SK-N-DZ (cell line): ENCODE measurements at places on chromosomes 4 and X.

DNA sequence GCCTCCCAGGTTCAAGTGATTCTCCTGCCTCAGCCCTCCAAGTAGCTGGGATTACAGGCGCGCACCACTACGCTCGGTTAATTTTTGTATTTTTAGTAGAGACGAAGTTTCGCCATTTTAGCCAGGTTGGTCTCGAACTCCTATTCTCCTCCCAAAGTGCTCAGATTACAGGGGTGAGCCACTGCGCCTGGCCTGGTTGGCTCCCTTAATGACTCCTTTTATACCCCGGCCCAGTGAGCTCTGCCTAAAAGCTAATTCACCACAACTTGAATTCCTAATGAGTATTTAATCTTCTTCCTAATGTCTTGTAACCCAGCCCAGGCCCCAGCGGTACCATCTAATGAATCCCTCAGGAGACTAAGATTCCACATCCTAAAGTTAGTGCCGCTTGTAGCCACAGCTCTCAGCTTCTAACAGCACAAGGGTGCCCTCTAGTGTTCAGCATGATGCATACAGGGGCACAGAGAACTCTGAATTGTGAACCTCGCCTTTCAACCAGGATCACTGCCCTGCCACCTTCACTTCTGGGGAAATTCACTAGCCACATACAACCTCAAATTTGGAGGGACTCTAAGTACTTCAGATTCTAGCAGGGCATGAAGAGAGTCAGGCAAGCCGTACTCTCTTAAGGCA lies 89.5 kb downstream of the OR13H1 start:
- peak; percentile 67 for DNase-seq

DNA sequence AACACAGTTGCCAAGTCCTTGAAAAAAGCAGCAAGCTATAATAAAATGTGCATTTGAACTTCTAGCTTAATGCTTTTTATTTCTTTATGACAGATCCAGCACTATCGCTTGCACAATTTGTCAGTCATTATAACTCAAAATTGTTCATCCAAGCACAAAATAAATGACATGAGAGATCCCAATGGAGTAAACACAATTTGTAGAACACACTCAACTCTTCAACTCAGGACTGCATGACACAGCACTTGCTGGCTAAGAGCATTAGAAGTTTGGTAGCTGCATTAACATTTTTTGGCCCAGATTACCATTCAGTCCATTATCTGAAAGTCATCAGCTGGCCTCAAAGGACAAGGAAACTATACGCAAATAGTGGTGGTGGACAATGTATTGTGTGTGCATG lies 530.1 kb downstream of the INPP4B start:
- no peak for DNase-seq

GRCh38 chrX:154125391-154126040 lies 18.5 kb upstream of the OPN1LW start:
- no peak for DNase-seq

GRCh38 chr4:82758701-82759685 lies 39.6 kb downstream of the SCD5 start:
- no peak for DNase-seq

- DNase-seq = no peak
Measured at GRCh38 chr4:77710059-77710458, 104.4 kb downstream of the CXCL13 start.

- peak; percentile 54 for DNase-seq
Measured at GRCh38 chr4:8260656-8261111, 8.9 kb upstream of the HTRA3 start.

DNA sequence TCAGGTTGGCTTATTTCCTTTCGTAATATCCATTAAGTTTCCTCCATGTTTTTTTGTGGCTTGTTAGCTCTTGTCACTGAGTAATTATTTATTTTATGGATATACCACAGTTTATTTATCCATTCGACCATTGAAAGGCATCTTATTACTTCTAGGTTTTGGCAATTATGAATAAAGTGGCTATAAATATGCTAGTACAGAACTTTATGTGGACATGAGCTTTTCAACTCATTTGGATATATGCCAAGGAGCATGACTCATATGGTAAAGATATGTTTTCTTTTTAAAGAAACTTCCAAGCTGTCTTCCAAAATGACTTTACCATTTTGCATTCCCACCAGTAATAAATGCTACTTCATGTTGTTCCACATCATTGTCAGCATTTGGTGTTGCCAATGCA lies 803.6 kb downstream of the GLUD2 start:
- no peak for DNase-seq

- DNase-seq = peak; percentile 31
Measured at GRCh38 chr4:165326831-165327210, 648 bp upstream of the MSMO1 start.

DNA sequence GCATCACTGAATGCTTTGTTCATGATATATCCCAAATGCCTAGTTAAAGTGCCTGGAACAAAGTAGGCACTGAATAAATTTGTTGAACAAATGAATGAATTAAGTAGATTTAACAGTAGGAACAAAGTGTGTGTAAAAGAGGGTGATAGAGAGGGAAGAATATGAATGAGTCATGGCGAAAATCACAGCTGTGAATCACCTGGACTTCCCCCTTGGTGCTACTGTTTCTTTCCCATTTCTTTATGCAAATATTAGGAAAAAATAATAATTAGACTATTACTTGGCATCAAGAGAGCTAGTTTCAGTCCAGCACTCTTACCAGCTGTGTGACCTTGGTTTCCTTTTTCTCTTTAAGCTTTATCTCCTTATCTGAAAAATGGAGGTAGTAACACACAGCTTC lies 9.2 kb downstream of the SPIN3 start:
- DNase-seq = no peak

DNA sequence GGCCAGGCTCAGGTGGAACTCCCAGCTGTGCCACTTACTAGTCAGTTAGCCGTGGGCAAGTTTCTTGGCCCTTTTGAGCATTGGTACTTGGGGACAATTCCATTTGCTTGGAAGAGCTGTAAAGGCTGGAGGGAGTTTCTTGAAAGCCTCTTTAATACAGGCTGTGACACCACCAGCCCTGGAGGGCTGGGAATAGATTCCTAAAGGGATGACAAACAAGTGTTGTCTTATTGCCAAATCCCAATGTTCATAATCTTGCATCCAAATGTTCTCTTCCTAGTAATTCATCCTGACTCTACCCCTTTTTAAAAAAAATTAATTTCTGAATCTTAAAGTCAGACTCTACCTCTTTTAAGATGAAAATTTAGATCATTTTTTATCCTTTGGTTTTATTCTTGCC lies 14.6 kb upstream of the MED28 start:
- no peak for DNase-seq

- DNase-seq = no peak
Measured at GRCh38 chrX:9957743-9958142, 9.4 kb upstream of the CLDN34 start.

GRCh38 chr4:105150503-105150902 lies 3.8 kb downstream of the TET2 start:
- no peak for DNase-seq

- no peak for DNase-seq
Measured at GRCh38 chr4:110900213-110900769, 277.4 kb upstream of the PITX2 start.

DNA sequence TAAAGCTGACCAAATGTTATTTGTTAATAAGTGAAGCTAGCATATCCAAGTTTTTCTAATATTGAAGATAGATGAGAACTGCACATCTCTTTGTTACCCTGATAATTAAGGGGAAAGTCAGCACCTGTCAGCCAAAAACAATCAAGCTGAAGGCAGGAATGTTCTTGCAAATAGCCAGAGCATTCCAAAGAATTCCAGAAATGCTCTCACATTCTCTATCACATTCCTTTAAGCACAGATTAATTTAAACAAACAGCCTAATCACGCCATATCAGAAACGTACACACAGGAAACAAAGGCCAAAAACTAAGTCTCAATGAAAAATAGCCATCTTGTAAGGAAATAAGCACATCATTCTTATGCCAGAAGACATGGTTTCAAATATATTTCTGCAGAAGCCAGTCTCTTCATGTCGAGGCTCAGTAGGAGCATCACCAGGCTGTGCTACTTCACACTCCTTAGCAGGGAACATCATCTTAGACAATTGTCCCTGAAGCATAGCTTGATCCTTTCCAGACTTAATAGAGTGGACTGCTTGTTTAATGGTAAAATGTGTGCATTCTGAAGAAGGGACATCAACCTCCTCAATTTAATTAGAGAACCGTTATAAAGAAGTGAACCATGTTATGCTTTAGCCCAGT lies 252.9 kb upstream of the TTC29 start:
- no peak for DNase-seq

DNA sequence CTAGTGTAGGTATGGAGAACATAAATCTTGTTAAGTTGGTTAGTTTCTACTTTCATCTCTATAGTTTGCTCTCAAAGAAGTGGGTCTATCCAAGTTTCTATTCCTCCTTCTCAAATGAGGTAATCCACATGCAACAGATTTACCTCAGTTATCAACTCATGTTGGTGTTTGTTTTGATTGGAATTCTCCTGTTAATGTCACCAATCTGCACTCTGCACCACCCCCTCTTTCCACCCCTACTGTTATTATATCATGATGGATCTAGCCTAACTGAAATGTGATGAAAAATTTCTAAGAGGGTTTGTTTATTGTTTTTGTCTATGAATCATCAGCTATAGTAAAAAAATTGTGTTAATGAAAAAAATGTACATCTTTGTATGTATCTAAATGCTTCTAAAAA lies 66.1 kb downstream of the AGTR2 start:
- DNase-seq = no peak

DNA sequence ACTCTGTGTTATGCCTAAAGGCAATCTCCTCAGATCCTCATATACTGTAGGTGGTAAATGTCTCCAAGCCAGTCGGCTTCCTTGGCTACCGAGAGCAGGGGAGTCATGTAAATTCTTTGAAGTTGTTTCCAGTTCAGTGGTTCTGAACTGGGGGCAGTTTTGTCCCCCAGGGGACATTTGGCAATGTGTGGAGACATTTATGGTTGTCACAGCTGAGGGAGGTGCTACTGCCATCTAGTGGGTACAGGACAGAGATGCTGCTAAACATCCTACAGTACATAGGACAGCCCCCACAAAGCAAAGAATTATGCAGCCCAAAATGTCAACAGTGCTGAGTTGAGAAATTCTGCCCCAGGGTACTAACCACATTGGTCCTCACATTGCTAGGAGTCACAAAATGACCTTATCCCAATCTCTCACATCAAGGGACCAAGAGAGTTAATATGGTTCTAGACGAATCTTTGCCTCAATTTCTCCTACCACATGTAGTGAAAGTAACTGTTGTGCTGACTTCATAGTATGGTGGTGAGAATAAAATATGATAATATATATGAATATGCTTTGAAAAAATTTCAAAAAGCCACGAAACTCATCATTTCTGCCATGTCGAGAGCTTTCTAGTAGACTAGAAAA lies 104.4 kb upstream of the ARHGAP24 start:
- DNase-seq = peak; percentile 46

DNA sequence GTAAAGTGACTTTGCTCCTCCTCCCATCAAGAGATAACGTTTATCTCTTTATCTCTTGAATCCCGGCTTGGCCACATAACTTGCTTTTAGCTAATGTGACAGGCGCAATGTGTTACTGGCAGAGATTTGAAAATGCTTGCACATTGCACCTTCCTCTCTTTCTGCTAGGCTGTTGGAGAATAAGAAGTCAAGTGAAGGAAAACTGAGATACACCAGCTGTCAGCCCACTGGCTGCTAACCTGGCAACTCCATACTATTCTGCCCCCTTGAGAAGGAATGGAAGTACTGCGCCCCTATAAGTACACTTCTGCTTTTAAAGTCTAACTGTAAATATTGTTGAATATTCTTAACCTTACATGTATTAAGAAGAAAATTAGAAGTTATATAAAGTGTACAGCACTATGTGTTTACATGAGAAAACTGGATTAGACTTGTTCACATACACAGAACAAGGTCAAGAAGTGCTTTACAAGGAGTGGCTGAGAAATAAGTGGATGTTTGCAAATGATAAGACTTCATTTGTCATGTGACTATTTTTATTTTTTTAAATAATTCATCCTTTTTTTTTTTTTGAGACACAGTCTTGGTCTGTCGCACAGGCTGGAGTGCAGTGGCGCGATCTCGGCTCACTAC lies 424.5 kb upstream of the CTSO start:
- no peak for DNase-seq

- DNase-seq = no peak
Measured at GRCh38 chrX:154040307-154040756, 20.6 kb upstream of the IRAK1 start.

- DNase-seq = no peak
Measured at GRCh38 chrX:11756354-11757318, 1.4 kb upstream of the MSL3 start.

DNA sequence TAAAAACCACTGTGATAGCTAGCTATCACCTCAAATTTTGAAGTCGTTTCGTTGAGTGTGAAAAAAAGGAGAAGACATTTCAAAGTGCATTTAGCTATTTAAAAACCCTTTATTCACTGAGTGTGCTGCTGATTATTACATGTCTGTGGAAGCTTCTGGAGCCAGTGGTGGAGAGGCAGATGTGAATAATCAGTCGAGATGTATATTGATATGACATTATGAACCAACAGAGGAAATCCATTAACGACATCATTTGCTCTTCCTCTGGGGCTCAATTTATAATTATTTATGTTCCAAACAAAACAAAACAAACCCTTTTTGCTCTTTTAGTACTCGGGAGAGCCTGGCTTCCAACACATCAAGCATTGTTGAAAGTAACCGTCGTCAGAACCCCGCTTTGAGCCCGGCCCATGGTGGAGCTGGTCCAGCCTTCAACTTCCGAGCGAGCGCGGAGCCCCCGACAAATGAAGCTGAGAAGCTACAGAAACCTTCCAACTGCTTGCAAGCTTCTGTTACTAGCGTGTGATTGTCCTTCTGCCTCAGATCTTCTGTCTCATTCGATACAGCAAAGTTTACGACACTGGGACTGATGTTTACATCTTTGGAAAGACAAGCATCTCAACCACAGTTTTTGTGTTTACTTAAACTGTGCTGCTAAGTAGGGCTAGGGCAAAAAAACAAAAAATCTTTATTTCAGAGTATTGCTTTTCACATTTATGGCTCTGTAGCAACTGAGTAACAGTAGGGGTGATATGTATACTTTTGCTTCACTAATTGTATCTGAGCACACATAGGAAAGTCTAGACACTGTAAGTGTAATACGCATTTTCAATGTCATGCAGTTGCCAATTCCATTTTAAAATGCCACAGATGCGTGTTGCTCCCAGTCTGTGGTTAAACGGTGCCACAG lies 111.9 kb downstream of the STOX2 start:
- no peak for DNase-seq

DNA sequence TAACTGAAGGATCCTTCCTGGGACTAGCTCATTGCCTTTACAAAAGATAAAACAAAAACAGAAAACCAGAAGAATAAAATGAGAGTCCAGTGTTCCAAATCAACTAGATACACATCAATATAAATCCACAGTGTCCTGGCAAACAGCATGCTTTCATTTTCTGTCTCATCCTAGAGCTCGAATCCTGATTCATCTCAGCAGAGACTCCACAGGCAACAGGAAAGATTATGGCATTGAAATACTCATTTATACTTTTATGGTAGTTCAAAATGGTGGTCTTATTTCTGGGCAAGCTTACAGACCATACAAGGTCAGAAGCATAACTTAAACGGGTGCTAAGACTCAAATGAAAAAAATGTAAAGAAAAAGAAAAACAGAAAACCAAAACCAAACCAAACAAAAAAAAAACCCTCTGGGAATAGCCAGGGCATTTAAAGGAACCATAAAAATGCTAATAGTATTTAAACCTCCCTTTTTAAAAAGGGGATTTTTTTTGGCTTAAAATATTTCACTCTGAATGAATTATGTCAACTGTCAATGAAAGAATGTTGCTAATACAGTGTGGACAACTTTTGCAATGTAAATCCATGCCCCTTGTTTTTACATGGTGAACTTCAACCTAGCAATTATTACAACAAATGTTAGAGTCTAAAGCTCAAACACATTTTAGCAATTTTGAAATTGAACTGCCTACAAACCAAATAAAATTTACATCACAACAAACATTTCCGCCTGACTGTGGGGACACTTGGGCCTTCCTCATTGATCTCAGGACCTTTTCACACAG lies 57.9 kb downstream of the GPR101 start:
- DNase-seq = no peak
